ENCODE measurements at places on chromosomes 12 and 14. TPM values are rescaled to one million over a fixed set of nuclear protein-coding genes. Genes with fewer than 3 reads are reported as not detected.

SERPINA9 gene
- not detected for total RNA-seq

TMEM119 gene
- not detected for total RNA-seq

SOX5 gene
- total RNA-seq: 0.42 TPM

POTEM gene
- not detected for total RNA-seq

KRT3 gene
- total RNA-seq: not detected

NFATC4 gene
- 19.1 TPM for total RNA-seq

PTHLH gene
- 3.4 TPM for total RNA-seq

DBX2 gene
- total RNA-seq: not detected
